ENCODE measurements at places on chromosomes 11 and 22.

- no peak for DNase-seq
Observed at GRCh38 chr22:36206255-36206654, 4.6 kb upstream of the APOL4 start.

DNA sequence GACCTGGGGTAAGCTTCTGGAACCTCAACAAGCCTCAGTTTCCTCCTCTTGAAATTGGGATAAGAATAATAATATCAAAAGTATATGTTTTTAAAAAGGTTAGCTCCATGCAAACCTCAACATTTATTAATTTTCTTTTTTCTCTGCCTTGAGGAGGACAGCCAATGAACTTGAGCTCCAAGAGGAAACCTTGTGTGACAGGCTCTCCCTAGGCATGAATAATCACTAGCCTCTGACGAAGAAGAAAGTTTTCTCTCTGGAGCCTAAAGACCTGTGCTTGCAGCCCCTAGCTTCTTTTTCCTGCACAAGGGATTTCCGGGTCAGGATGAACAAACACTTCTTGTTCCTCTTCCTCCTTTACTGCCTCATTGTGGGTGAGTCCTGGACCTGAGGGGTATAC lies at the start of gene PATE3:
Gene PATE3, plus strand, starts transcription at position 301 of the 400 bp plus-strand sequence. Its CDS starts 25 bp downstream, at position 326.
- no peak for DNase-seq

- DNase-seq: no peak
Observed at GRCh38 chr22:39252461-39253434, 8.0 kb upstream of the PDGFB start.

GRCh38 chr22:29117799-29118477 lies 45.1 kb downstream of the KREMEN1 start:
- DNase-seq: no peak

- peak; percentile 27 for DNase-seq
Observed at GRCh38 chr11:114183044-114183511, 113.1 kb upstream of the NNMT start.

DNA sequence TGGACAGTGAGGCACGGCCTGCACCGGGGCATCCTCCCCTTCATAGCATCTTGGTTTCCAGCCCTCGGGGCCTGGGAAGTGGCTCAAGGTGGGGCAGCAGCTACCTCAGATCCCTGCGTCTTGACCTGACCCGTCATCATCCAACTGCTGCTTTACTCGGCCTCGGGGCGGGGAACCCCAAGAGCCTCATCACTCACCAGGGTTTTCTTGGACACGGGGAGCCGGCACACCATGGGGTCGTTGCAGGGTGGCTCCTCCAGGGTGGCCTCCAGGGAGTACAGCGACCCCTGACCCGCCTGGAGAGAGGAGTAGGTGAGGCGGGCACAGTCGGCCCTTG lies 651 bp downstream of the CTSF start:
- DNase-seq: no peak

GRCh38 chr11:46865340-46865739 lies 19.3 kb upstream of the CKAP5 start:
- DNase-seq: no peak

DNA sequence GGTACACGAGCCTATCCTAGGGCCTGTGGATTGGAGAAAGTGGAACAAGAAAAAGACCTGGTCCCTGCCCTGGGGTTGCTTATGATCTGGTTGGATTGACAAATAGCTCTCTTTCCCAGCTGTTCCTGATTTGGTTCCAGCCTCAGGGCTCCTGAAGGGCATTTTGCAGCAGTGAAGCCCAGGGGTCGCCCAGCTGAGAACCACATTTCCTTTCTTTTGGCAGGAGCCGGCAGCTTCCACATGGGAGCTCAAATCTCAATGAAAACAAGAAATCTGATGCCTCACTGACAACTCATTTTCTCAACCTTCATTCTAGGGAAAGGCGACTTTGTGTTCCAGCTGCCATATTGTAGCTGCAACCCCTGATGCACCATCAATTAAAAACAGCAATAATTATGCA lies 140.6 kb upstream of the CADM1 start:
- no peak for DNase-seq

GRCh38 chr11:16909359-16910035 lies 104.7 kb downstream of the PLEKHA7 start:
- DNase-seq: no peak

GRCh38 chr22:22893077-22893805 lies 5.6 kb downstream of the IGLL5 start:
- DNase-seq: no peak

DNA sequence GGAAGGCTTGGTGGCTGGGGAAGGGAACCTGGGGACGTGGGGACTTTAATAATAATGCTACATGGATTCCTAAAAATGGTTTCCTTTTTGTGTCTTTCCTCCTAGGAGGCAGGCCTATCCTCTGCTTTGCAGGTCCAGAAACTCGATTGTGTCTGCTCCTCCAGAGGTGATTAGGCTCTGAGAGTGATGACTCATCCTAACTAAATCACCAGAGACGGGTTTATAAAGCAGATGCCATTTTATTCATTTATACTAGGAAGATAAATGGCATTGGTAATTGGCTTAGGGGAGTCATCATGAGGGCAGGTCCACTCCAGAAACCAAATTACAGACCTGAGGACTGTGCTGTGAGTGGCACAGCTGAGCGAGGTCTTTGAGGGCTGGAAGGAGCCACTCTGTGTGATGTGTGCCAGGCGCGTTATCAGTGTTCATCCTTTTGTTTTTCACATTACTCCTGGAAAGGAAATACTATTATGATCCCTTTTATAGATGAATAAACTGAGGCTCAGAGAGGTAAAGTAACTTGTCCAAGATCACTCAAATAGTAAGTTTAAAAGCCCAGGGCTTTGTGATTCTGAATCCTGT lies 7.1 kb downstream of the NLRX1 start:
- DNase-seq: no peak

All from stimulated activated CD8-positive, alpha-beta memory T cell treated with anti-CD3 and anti-CD28 coated beads, Interleukin-7, amount 100 ng/mL, for 24 hours (primary cell).